Stimulated activated CD8-positive, alpha-beta memory T cell treated with anti-CD3 and anti-CD28 coated beads, Interleukin-7, amount 100 ng/mL, for 4 hours (primary cell): ENCODE measurements at places on chromosomes 3 and 15.

DNA sequence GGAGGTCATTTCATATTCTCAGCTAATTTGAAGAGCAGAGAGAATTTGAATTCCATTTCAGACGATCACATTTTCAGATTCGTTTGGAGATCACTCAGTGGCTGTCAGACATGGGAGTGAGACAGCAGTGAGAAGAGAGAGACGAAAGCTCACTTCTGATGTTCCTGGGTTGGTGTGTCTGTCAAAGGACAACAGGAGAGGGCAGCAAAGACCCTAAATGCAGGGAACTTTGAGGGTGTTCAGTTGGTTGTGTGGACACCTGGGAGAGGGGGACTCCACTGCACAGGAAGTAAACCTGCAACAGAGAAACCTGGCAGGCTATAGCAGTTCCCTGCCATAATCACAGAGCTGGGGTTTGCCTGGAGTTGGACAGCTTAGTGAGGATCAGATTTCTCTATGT is 675.1 kb downstream of the SQOR start:
- DNase-seq = no peak

GRCh38 chr3:32097768-32098167 is 8.7 kb upstream of the GPD1L start:
- DNase-seq = no peak

- DNase-seq = no peak
These were observed 91.3 kb downstream of the UACA start for GRCh38 chr15:70672081-70672480.

DNA sequence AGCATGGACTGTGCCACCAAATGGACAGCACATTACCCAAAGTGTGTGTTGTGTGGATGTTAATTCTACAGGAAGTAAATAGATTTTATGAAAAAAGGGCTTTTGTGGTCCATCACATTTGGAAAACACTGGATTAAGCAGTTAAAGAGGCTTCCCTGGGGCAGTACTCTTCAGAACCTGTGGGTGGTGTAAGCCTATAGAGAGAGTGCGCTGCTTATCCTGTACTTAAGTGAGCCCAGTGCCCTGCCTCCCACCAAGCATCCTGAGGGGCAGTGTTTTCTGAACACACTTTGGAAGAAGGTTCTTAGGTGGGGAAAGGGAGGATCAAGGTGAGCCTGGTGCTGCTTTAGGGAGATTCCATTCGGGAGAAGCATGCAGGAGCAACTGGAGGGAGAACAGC is 10.9 kb downstream of the TTLL3 start:
- DNase-seq = no peak

DNA sequence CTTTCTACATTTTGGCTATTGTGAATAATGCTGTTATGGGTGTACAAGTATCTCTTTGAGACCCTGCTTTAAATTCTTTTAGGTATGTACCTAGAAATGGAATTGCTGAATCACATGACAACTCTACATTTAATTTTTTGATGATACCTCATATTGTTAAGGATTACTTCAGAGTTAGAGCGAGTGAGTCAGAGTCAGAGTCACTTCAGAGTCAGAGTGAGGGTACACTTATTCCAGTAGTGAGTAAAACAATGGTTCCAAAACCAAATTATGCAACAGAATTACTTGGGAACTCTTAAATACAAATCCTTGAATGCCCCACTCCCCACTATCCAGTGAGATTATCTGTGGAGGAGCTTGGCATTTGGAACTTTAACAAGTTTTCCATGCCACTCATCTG is 50.3 kb upstream of the SNRK start:
- DNase-seq = no peak

GRCh38 chr15:74312445-74313007 is 54.9 kb downstream of the CYP11A1 start:
- DNase-seq = no peak

DNA sequence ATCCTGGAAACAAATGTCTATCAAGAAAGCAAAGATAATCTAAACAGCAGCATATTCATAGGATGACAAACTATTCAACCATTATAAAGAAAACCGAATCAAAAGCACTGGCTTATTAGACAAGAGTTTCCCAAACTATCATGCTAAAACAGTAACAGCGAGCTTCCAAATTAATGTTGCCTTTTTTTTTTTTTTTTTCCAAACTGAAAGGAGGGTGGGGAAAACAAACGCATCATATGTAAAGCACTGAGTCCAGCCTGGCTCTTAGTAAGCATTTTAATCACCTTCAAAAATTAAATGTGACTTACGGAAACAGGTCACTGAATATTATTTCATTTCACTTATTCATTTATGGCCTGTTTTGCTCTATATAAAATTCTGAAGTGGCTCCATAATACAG is 2.3 kb downstream of the TJP1 start:
- DNase-seq = no peak

- DNase-seq = no peak
These were observed 42.3 kb downstream of the NEK10 start for GRCh38 chr3:27326629-27327545.

- DNase-seq = no peak
These were observed 20.8 kb downstream of the VGLL4 start for GRCh38 chr3:11622586-11623550.

DNA sequence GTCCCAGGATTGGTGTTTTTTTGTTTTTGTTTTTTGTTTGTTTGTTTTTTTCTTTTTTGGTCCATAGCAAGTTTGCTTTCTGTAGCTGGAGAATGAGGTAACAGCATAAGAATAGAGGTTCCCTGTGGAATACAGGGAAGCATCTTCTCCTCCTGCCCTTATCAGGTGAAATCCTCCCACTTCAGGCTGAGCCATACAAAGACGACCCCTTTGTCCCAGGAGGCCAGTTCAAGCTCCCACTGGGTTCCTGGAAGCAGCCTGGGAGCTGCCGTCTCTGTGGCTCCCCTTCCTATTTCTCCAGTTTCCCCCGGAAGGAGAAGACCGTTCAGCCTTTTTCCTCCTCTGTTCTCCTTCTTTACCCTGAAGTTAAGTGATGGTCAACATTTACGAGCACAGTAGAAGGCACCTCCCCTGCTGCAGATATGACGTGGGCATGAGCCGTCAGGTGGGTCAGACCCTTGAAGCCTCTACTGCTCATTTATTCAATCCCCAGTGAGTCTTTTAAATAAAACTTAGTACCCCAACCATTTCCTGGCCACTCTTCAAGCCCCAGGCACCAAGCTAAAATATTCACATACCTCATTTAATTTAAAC is 1.1 kb downstream of the IL16 start:
- no peak for DNase-seq

DNA sequence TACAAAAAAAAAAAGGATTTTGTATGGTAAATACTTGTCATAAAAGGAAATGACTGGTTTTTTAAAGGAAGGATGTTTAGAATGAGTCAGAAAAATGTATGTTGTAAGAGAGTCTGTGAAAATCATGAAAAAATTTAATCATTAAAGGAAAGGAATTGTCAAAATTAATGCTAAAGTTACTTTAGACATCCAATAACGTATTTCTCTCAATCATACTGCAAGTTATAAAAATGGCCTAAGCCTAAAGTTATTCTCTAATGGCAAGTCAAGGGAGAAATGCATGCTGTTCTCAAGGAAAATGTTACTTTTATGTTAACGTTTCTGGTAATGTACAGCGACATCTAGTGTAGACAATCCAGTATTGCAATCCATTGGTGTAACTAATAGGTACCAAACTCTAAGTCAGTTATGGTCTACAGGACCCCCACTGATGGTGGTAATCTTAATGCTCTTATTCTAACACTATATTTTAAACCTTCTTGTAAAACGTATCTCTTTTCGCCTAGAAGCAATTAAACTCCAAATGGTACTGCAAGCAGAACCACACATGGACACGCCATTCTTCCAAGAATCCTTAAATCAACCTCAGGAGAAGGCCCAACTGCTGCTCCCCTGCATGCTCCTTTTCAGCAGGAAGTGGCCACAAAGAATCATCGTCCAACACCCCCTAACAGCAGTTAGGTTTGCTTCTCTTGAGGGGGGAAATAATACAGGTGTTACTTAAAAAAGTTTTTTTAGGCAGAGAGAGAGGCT is 35.2 kb downstream of the NCEH1 start:
- no peak for DNase-seq

DNA sequence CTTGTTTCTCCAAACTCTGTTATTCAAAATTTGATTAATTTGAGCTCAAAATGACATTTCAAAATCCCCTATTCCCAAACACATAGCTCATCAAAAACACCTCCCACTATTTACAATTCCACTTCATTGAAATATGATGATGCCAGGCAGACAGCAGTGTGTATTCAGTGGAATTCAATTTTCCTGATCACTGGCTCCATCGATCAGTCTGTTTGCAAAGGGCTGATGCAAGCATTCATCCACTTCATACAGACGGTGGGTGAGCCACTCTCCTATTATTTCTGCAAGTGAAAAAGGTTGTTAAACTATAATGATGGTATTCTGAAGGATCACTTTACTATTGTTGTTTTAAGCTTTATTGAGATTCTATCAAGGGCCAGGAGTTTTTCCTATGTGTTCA is 90.7 kb downstream of the RTP4 start:
- DNase-seq = no peak

DNA sequence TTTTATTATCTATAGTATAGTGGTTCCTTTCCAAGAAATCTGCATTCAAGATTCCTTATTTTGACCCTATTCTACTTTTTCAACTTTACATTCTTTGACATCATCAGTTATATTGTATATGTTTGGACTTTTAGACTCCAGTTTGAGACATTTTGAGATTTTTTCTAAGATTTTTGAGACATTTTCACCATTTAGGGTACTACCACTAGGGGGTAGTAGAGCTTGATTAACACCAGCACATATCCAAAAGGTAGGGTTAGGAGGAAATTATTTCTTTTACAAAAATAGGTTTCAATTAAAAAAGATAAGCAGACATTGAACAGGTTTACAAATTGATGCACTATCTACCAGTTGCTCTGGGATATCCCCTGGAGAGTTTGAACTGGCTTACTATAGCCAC is 262.5 kb downstream of the SCAPER start:
- DNase-seq = no peak

DNA sequence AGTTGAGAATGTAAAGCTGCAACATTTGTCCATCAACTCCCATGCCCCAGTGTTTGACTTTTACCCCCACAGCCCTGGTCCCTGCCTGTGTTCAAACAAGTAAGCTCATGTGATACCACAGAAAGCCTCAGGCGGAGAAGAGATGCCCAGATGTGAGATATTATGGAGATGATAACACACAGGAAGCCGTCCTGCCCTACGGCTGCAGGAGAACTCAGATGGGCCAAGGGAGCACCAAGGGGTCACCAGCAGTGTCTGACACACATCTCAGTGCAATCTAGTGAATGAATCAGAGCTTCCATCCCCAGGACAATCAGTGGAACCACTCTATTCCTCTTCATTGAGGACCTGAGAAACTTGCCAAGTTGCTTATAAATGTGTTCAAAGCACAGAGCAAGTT is 14.0 kb upstream of the SPINK8 start:
- no peak for DNase-seq

DNA sequence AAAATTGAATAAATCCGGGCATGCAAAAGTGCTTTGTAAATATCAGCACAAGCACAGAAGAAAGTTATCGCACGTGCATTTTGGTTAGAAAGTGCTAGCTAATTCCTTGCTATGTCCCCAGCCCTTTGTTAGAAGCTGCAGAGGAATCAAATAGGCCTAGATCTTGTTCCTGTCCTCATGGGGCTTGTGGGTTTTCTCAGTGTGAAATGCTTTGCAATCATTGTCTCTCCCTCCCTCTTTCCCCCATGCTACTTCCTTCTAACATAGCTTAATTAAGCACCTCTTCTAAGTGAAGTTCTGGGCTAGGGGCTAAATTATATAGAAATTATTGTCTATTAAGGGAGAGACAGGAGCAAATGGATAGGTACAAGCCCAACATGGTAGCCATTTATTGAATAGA is 271.7 kb downstream of the RPLP1 start:
- no peak for DNase-seq

DNA sequence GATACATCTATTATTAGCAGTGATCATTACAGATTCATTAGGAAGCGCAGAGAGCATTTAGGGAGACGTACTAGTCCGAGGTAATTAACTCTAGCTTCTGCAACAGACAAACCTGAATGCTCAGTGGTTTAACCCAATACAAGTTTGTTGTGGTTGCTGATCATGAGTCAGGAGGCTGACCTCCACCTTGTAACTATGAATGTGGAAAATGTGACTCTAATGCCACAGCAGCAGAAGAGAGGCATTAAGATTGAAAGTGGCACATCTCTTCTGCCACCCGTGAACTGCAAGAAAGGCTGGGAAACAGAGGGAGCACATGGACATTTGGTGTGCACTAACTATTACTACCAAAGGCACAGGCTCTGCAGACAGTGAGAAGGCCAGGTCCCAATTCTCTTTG is 71.2 kb upstream of the C3orf80 start:
- DNase-seq = no peak

DNA sequence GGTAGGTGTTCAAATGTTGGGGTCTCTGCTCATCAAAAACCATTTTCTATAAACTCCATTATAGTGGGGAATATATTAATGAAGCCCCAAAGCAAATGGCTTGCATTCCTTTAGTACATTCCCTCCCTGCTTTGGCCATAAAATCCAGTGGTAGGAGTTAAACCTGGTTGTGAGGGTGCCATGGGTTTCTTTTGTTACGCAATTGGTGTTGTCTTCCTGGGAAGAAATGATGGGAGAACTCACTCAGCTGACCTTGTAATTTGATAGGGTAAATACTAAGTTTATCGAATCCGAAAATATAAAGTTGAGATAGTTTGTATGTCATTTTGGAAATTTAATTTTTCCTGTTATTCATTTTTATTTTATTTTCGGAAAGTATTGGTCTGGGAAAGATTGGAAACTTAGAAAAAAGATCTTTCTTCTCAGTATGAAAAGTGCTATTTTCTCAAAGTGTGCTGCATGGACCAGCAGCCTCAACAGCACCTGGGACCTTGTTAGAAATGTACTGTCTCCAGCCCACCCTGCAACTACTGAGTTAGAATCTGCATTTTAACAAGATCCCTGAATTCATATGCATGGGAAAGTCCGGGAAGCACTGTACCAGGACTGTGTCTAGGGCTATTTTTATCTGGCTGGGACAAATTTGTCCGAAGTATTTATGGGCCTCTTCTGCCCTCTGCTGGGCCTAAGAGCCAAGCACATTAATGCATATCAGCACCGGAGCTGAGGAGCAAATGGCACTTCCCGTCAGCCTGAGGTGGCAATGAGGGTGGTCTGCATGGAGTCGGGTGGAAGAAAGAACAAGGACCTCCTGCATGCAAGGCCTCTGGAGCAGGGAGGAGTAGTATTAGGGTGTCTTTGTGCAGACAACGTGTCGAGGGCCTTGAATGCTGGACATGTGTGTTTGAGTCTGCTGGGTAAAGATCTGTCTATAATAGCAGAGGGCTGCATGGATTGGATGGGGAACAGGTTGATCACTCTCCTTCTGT is 54.7 kb downstream of the FAM81A start:
- peak; percentile 13 for DNase-seq

DNA sequence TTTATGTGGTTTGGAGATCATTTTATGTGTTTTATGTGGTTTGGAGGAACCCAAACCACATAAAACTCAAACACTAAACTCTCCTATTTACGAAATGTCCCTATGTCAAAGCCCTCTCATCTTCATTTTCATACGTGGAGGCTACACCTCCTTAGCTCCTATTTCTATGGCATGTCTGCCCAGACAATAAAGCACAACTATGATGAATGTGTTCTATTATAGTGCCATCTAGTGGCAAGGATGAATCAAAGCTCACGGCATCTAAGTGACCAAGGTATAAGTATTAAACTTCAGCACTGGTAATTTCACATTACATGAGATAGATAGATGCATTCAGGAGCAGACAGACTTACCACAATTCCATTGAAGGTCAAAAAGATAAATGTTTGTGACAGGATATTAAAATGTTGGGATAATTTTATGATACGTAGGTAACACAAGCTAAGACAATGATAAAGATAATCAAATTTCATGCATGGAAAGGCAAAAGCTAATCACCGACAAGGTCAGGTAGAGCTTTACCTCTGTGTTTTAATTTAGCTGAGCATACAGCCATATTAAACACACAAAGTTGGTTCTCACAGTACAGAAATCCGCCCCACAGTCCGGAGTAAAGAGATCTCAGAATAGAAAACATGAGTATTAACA is 130.6 kb upstream of the FHIT start:
- no peak for DNase-seq
